ENCODE measurements at places on chromosomes 1 and 21. TPM values are rescaled to one million over a fixed set of nuclear protein-coding genes. Genes with fewer than 3 reads are reported as not detected.

CD52 gene
- 213 TPM for total RNA-seq

- peak; percentile 30 for DNase-seq
These were observed 11.8 kb downstream of the TFF2 start for GRCh38 chr21:42338729-42339715.

FTCD gene
- total RNA-seq, result 1.00 TPM

HES2 gene
- 0.44 TPM for total RNA-seq

SH2D2A gene
- total RNA-seq, result 246 TPM

DNA sequence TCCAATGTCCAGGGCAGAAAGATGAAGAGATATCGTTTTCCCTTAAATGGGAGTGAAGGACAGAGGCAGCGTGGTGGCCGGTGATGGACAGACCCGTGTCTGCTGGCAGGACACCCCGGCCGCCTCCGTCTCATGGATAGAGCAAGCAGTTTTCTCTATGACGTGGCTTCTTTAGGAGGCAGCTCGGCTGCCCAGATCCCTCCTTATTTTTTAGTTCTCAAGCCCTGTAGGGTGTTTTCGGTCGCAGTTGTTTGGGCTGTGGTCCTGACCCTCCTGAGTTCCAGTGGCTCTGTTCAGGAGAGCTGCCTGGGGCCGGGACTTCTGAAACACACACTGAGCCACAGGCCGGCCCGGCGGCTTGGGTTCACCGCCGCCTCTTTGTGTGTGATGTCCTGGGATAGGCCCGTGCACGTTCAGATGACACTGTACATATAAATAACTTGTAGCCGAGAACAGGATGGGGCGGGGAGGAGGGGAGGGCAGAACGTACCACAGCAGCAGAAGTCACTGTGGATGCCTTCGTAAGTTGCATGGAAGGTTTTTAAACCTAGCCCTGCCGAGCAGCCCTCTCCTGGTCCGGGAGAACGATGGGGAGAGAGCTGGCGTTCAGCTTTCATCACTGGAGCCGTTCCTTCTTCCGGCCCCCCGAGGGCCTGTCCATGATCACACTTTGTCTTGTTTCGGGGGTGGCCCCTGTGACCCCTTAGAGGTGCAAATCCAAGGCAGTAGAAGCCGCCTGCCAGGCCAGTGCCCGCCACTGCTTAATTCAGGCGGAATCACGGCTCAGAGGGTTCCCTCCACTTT, 65.2 kb downstream of the SIK1 start:
- DNase-seq, result peak; percentile 14

DNAI4 gene
- 1.8 TPM for total RNA-seq

DNA sequence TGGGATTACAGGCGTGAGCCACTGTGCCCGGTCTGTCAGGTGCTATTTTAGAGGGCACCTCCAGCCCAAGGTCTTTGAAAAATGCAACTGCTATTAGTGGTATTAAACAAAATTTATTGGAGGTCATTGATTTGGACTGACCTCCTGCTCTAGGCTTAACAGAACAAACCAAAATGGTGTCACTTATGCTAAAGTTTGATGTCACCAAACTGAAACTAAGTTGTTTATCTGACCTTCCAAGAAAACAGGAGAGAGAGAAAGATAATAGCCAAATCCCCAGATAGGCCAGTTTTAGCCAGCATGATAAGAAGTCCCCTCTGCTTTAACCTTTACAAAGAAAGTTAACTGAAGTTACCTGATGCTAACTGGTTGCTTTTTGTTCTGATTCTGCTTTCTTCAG, 8.1 kb upstream of the INAVA start:
- no peak for DNase-seq

- DNase-seq, result no peak
These were observed 48.7 kb upstream of the ACTL8 start for GRCh38 chr1:17706445-17706844.

CLDN17 gene
- total RNA-seq, result not detected

NPR1 gene
- total RNA-seq, result 0.29 TPM

- no peak for DNase-seq
These were observed 135.4 kb upstream of the POGK start for GRCh38 chr1:166703726-166704462.

All from activated T-cell treated with anti-CD3 and anti-CD28 coated beads, Interleukin-2, amount 50 U/mL, for 72 hours (primary cell).